Activated CD8-positive, alpha-beta memory T cell treated with anti-CD3 and anti-CD28 coated beads, Interleukin-2, amount 10 ng/mL, durations not matched to agents 7 days and 5 days (primary cell): ENCODE measurements at places on chromosomes 12 and 14. TPM values are rescaled to one million over a fixed set of nuclear protein-coding genes. Genes with fewer than 3 reads are reported as not detected.
A peak's percentile ranks its signal among the peaks of the same experiment; 100 is the strongest.

Gene PRB3
- not detected for total RNA-seq

Gene CLEC14A
- total RNA-seq = not detected

Gene HOXC4
- total RNA-seq = 1.5 TPM

DNA sequence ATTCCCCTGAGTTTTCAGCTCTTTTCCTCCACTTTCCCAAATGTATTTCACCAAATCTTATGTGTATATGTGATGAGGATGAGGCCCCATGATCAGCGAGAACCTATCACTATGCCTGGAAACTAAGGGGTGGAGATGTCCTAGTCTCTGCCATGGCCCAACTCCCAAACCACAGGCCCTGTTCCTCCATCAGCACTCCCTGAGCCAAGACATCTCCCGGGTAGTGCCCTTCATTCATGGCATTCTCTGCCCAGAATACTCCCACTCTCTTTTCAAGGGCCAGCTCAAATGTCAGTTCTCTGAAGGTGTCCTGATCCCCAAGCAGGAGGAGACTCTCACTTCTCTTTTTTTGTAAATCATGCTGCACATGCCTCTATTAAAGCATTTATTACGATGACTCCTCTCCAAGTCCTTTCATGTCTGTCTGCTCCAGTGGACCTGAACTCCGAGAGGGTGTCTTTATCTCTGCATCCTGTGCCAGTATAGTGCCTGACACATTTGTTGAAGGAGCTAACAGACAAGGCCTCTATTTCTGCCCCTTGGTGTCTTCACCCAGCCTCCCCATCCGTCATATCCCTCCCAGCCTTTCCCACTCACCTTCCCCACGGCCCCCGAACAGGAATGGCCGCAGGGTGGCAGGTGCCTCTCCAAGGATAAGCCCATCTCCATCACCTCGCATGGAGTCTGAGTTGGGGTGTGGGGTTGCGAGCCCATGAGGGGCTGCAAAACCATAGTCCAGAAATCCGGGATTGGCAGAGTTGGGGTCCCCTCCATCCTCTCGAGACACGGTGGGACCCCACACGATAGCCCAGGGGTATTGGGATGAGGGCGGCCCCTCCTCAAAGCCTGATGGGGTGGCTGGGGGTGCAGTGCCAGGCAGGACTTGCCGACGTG is 3.7 kb downstream of the PIANP start:
- H3K27ac ChIP-seq = no peak overlapping the region
- DNase-seq = no peak
- peaks cover 4% of the 10 kb centered on the region for H3K36me3 ChIP-seq
- no peak overlapping the region for H3K4me3 ChIP-seq
- peaks cover 18% of the 10 kb centered on the region for H3K4me1 ChIP-seq

- DNase-seq = no peak
- no peaks in the 10 kb centered on the region for H3K36me3 ChIP-seq
- no peak overlapping the region for H3K4me3 ChIP-seq
- no peaks in the 10 kb centered on the region for H3K27me3 ChIP-seq
- H3K4me1 ChIP-seq = peaks cover 12% of the 10 kb centered on the region
- no peak overlapping the region for H3K27ac ChIP-seq
These were observed 239.7 kb downstream of the BCAT1 start for GRCh38 chr12:24709216-24709615.

- no peak overlapping the region for H3K27ac ChIP-seq
- no peak for DNase-seq
- no peak overlapping the region for H3K4me3 ChIP-seq
- no peaks in the 10 kb centered on the region for H3K4me1 ChIP-seq
These were observed 20.2 kb upstream of the PELI2 start for GRCh38 chr14:56098021-56098420.

GRCh38 chr12:44874981-44875416 is 1.1 kb downstream of the NELL2 start:
- peak; percentile 50 for DNase-seq
- peak overlapping the region; percentile 90 for H3K4me3 ChIP-seq
- H3K27ac ChIP-seq = peak overlapping the region; percentile 75
- H3K36me3 ChIP-seq = peaks cover 11% of the 10 kb centered on the region

GRCh38 chr12:114681116-114681871 is 2.7 kb downstream of the TBX3 start:
- H3K27ac ChIP-seq = peak overlapping the region; percentile 8
- no peak for DNase-seq
- no peak overlapping the region for H3K4me3 ChIP-seq
- H3K27me3 ChIP-seq = peaks cover 71% of the 10 kb centered on the region
- H3K36me3 ChIP-seq = peaks cover 6% of the 10 kb centered on the region
- H3K4me1 ChIP-seq = peaks cover 14% of the 10 kb centered on the region

- H3K27ac ChIP-seq = no peak overlapping the region
- H3K36me3 ChIP-seq = no peaks in the 10 kb centered on the region
- H3K27me3 ChIP-seq = no peaks in the 10 kb centered on the region
- H3K4me3 ChIP-seq = no peak overlapping the region
- DNase-seq = no peak
These were observed 60.5 kb upstream of the USP44 start for GRCh38 chr12:95611676-95612309.

DNA sequence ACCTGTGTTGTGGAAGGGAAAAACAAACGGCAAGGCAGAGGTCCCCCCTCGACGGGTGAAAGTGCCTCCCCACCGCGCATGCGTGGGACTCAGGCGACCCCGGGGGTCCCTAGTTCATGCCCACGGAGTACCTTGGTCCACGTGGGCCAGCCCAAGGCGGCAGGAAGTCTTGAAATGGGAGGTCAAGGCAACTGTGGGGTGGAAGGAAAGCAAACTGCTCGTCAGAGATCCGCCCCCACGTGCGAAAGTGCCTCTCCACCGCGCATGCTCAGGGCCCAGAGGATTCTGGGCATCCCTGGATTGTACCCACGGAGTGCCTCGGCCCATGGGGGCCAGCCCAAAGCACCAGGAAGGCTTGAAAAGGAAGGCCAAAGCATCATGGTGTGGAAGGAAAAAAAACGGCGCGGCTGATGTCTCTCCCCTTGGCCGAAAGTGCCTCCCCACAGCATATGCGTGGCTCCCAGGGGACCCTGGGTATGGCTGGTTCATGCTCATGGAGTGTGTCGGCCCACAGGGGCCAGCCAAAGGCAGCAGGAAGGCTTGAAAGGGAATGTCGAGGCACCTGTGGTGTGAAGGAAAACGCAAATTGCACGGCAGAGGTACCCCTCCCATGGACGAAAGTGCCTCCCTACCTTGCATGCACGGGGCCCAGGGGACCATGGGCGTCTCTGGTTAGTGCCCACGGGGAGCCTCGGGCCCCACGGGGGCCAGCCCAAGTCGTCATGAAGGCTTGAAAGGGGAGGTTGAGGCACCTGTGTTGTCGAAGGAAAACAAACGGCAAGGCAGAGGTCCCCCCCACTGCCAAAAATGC is 369.7 kb downstream of the ALG10 start:
- H3K36me3 ChIP-seq = no peaks in the 10 kb centered on the region
- DNase-seq = no peak
- H3K4me3 ChIP-seq = no peak overlapping the region
- H3K4me1 ChIP-seq = no peaks in the 10 kb centered on the region
- H3K27ac ChIP-seq = no peak overlapping the region
